ENCODE measurements at places on chromosomes 5 and 9. TPM values are rescaled to one million over a fixed set of nuclear protein-coding genes. Genes with fewer than 3 reads are reported as not detected.

Gene FOXD4L5
- not detected for polyA plus RNA-seq

Gene TMEM8B
- polyA plus RNA-seq = 5.6 TPM

Gene CARD9
- 21.3 TPM for polyA plus RNA-seq

Gene SLC4A9
- polyA plus RNA-seq = not detected

Gene TAF1L
- polyA plus RNA-seq = not detected

Gene CARD6
- 0.63 TPM for polyA plus RNA-seq
